ENCODE measurements at places on chromosomes 7 and 10.

DNA sequence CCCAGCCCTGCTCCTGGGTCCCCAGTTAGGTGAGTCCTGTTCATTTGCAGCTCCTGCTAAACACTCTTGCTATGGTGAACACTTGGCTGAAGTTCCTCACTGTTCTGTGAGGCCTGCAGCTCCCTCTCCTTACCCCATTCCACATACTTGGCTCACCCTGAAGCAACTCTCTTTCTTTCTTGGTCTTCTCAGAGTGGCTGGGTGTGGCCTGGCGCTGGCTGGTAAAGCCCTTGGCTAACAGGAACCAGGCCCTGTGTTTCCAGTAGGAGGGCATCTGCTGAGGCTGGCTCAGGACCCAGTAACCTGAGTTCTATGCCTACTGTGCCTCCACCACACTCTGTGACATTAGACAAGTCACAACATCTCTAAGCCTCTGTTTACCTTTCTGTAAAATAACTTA is 53.1 kb upstream of the COL13A1 start:
- DNase-seq = no peak

GRCh38 chr7:155003376-155004214 is 671 bp upstream of the PAXIP1 start:
- peak; percentile 66 for DNase-seq

- no peak for DNase-seq
Observed at GRCh38 chr10:75611993-75612372, 180.6 kb downstream of the LRMDA start.

GRCh38 chr10:120486671-120487205 is 29.7 kb downstream of the PLPP4 start:
- no peak for DNase-seq

GRCh38 chr10:82411416-82411815 is 536.4 kb downstream of the NRG3 start:
- DNase-seq = no peak

DNA sequence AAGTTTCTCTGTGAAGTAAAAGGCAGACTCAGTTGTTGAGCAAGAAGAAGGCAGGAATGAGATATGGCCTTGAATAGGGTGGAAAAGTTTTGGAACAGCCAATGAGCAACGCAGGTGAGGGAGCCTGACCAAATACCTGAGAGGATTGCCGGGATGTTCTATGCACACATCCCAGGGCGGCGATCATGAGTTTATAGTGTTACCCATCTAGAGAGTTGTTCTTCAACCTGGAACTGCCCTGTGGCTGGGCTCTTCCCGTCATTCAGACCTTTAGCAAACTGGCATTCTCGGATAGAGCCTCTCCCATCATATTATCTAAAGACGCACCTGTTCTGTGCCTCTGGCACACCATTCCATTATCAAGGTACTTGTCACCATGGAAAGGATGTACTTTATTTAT is 103.0 kb upstream of the KIF5B start:
- DNase-seq = no peak

GRCh38 chr7:135900065-135900546 is 77.1 kb downstream of the MTPN start:
- no peak for DNase-seq

DNA sequence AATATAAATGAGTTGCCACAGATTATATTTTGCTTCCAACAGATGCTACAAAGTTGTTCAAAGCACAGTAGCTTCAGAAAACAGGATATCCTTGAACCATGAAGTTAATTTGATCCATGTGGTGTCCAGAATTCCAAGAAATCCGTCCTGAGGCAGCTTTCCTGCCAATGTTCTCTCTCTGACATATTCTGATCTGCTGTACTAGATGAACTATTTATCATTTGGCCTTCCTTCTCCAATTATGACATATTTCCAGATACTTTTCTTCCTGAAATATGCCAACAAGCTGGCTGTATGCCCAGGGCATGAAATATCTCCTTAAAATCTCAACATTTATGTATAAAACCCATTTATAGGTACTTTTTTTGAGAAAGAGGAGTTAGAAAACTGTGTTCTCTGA is 141.1 kb downstream of the SPAG6 start:
- no peak for DNase-seq

DNA sequence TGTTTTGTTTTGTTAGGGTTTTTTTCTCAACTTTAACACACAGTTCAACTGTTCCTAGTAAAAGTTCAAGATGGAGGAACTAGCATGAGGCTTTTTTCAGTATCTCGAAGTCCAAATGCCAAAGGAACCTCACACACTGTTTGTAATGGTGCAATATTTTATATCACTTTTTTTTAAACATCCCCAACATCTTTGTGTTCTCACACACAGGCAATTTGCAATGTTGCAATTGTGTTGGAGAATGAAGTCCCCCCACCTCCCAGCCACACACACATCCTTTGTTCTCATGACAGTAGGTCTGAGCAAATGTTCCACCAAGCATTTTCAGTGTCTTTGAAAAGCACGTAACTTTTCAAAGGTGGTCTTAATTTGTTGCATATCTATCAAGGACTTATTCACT is 120.9 kb downstream of the TWIST1 start:
- DNase-seq = no peak

- DNase-seq = no peak
Observed at GRCh38 chr10:28730031-28730778, 52.9 kb downstream of the BAMBI start.

- no peak for DNase-seq
Observed at GRCh38 chr10:132804785-132805426, 19.0 kb upstream of the NKX6-2 start.

DNA sequence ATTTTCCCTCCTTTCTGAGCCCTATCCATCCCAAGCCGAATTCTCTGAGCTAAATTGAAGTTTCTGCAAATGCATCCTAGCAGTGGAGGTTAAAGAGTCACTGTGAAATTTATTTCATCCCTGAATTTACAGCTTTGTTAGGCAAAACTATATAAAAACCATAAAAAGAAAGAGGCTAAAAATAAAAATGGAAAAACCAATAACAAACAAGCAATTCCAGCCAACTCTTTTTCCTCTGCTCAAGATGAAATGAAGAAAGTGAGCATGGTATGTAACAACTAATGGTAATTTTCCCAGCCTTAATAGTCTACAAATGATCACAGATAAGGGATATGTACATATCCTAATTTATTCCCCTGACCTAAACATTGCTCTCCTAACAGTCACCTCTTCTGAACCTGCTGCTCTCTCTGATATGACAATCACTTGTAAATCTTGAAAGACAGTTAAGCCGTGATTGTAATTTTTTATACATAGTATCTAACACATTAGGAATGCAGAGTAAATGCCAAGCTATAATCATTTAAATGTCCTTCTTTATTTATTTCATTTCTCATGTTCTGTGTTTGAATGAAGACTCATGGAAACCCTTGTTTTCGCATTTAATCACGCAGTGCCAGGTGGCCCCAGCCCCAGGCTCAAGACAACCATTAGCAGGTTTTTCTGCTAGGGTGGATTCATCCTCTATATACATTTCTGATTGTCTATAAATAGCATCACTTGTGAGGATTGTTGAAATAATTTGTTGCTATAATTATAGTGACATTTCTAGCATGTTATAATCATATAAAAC is 48.6 kb upstream of the NRP1 start:
- no peak for DNase-seq

DNA sequence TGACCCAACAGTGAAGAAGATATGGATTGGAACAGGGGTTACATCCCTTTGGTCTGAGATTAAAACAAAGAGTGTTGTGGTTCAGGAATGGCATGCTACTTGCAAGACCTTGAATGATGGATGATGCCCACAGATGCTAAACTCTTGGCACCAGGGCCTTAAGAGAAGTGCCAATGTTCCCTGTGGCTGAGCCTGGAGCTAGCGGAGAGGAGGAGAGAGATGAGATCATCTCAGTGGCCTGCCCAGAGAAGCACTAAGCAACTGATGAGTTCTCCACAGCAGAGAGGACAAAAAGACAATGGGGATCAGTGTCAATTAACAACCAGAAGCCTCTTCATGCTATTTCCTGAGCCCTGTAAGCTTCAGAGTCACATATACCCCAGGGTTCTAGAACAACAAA is 97.8 kb downstream of the ELAPOR2 start:
- no peak for DNase-seq

DNA sequence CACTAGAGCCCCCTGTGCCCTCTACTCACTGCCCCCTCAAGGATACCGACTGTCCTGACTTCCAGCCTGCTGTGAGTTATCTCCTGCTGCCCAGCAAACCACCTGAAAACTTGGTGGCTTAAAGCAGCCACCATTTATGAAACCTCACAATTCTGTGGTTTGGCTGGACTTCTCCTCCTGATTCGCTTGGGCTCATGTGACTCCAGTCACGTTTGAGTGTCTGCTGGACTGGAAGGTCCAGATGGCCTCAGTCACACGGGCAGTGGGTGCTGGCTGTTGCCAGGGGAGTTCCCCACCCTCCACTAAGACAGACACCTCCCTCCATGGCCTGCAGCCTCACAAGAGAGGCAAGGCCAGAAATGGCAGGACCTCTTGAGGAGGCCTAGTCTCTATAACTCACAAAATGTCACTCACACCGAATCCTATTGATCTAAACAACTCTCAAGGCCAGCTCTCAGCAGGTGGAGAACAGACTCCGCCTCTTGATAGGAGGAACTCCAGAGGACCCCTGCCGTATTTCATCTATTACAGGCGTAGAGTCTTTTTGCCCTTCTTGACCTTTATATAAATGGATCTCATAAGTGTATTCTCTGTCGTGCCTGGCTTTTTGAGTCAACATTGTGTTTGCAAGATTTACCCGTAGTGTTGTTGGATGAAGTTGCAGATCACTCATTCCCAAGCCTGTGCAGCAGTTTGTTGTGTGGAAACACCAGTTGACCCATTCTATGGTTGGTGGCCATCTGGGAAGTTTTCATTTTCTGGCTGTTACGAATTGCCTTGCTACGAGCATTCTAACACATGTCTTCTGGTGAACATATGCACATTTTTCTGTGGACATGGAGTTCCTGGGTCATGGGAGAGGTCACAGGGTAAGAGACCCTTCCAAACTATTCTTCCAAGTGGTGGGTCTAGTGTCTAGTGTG is 48.3 kb downstream of the ZMIZ1 start:
- no peak for DNase-seq

DNA sequence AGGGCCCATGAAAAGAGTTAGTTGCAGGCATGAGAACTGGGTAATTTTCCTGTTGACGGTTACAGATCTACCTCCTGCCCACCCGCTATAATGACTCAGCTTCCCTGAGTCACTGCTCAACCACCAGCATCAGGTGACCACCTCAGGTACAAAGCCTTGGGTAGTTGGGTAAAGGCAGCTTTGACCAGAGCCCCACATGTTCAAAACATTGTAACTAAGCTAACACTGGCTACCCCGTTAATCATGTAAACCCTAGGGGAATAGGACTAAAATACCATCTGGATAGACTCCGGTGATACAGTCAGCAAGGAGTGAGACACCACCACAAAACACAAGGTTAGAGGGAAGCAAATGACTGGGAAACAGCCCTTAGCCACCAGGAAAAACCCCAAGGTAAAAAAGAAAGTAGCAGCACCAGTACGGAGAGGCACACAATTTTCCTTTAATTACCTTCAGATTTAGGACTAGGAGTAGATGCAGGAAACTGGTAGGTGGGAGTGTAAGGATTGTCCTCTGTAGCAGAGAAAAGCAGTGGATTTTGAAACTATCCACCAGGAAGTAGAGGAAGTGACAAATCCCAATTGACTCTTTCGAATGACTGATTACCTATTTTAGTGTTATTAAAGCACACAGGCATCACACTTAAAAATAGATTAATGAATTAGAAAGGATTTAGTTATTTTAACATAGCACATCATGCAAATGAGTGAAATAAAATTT is 103.5 kb upstream of the PDLIM1 start:
- no peak for DNase-seq

DNA sequence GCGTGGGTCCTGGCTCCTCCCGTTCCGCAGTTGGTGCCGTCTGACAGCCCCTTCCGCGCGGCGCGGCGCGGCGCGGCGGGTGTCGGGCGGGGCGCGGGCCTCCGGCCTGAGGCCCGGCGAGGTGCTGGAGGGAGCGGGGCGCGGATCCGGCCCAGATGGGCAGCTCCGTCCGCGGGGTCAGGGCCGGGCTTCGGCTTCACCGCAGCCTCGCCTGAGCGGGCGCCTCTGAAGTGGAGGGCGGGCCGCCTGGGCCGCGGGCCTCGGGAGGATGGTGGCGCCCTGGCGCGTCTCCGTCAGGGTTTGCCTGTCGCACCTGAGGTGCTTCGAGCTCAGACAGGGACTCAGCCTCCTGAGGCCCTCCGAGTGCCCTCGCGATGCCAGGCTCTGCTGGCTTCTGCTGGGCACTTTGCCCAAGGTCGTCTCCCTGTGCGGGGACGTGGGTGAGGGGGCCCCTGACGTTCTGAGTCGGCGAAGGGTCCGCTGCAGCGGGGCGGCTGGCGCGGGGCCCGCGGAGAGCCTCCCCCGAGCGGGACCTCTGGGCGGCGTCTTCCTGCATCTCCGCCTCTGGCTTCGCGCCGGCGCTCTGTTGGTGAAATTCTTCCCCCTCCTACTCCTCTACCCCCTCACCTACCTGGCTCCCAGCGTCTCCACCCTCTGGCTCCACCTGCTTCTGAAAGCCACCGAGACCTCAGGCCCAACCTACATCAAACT is 473 bp downstream of the ADCK2 start:
- peak; percentile 23 for DNase-seq

- no peak for DNase-seq
Observed at GRCh38 chr7:48976253-48976652, 51.9 kb downstream of the CDC14C start.

DNA sequence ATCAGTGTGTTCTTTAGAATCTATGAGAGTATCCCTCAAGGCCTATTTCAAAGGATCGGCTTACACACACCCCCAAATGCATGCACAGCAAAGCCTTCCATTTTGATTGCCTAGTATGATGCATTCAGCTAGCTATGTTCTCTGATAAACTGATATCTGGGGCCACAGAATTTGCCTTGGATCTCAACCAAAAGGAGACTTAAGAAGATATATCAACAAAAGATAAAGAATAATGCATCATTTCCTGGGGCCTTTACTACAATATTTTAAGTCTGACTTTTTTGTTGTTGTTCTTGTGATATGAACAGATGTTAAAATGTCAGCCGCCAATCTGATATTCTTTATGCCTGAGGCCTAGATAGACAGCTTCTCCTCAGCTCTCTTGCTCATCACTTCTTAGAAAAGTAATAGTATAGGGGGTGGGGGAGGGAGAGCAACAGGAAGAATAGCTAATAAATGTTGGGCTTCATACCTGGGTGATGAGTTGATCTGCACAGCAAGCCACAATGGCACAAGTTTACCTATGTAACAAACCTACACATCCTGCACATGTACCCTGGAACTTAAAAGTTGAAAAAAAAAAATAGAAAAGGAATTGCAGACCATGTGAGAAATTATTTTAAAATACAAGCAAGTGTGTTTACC is 792.9 kb upstream of the GHITM start:
- DNase-seq = no peak
